ENCODE measurements at places on chromosomes 2 and 18.
A peak's percentile ranks its signal among the peaks of the same experiment; 100 is the strongest.

DNA sequence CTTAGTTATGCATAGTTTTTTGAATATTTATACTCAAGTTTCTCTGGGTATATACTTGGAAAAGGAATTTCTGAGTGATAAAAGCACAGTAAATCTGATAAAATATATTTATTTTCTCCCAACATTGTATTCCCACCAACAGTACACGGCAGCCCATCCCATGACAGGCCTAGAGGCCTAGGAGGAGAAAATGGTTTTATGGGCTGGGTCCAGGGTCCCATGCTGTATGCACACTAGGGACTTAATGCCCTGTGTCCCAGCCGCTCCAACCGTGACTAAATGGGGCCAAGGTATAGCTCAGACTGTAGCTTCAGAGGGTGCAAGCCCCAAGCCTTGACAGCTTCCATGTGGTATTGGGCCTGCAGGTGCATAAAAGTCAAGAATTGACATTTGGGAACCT lies 1007.7 kb downstream of the DSC3 start:
- no peak for DNase-seq

DNA sequence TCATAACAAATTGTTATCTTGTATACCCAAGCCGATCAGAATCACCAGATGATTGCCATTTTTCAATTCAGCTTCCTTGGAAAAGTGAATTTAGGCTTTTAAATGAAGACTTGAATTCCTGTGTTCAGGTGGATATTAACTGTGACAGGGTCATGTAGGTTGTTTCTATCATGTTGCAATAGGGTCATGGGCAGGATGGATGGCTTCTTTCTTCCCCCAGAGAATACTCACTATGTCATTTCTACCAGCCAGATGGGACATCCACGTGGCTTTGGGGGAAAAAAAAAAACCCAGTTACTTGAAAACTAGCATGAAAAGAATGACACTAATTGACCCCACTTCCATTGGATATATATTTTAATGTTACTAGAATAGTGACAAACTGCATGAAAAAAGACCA lies 14.6 kb upstream of the DSG2 start:
- DNase-seq, result no peak

GRCh38 chr2:227870710-227871374 lies 589 bp upstream of the DAW1 start:
- no peak for DNase-seq

GRCh38 chr2:126900646-126901319 lies 2.1 kb downstream of the TEX51 start:
- no peak for DNase-seq

DNA sequence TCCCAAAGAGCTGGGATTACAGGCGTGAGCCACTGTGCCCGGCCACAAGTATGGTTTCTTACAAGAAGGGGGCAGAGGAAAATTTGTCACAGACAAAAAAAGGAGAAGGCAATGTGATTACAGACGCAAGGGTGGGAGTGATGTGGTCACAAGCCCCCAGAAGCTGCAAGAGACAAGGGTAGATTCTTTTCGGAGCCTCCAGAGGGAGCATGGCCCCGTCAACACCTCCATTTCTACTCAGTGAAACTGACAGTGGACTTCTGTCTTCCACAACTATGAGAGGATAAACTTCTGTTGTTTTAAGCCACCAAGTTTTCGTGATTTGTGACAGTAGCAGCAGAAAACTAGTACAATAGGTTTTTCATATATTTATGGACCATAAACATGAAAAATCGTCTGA lies 2.1 kb upstream of the TCF7L1 start:
- peak; percentile 49 for DNase-seq

DNA sequence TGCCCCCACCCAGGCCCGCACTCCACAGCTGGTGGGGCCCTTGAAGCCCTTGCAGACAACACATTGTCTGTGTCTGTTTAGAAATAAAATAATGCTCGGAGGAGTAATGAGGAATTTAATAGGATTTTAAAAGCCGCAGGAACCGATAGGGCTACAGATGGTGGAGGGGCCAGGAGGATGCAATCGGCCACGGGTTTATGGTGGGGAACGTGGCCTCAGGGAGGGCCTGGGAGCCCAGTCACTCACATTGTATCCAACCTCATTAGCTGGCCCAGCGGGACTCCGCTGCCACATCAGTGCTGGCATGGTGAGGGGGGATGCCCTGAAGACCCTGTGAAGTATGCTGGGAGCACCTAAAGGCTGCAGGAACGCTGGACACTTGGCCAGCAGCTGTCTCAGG lies 252.0 kb downstream of the CELF4 start:
- DNase-seq, result no peak

- no peak for DNase-seq
These were observed 82.7 kb upstream of the SH3BP4 start for GRCh38 chr2:234869164-234869563.

DNA sequence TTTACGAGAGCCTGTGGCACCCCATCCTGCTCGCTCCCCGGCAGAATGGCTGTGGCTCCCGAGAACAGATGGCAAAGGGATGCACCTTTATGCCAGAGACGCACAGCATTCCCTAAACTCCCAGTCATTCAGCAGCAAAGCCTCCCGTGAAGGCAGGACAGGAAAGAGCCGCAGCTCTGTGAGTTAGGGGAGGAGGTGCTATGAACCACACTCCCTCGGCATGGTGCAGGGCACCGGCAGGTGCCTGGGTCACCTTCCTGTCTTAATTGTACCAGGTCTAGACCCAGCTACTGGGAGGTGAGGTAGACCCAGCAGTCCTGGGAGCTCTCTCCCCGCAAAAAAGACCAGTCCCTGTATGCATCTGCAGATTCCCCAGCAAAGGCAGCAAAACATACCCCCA lies 149.8 kb downstream of the TWIST2 start:
- DNase-seq, result no peak

GRCh38 chr2:56231361-56231760 lies 47.6 kb downstream of the CCDC85A start:
- DNase-seq, result no peak

Measured in HuH-7 (cell line).